Heart left ventricle (tissue), 16 donors: ENCODE measurements at places on chromosomes 1 and 21.

GRCh38 chr1:221045842-221046831 is 166.9 kb downstream of the HLX start:
- no peak overlapping the region for H3K27ac ChIP-seq
- no peak overlapping the region for H3K4me3 ChIP-seq
- DNase-seq: no peak
- no peaks in the 10 kb centered on the region for H3K4me1 ChIP-seq
- H3K27me3 ChIP-seq: no peaks in the 10 kb centered on the region

DNA sequence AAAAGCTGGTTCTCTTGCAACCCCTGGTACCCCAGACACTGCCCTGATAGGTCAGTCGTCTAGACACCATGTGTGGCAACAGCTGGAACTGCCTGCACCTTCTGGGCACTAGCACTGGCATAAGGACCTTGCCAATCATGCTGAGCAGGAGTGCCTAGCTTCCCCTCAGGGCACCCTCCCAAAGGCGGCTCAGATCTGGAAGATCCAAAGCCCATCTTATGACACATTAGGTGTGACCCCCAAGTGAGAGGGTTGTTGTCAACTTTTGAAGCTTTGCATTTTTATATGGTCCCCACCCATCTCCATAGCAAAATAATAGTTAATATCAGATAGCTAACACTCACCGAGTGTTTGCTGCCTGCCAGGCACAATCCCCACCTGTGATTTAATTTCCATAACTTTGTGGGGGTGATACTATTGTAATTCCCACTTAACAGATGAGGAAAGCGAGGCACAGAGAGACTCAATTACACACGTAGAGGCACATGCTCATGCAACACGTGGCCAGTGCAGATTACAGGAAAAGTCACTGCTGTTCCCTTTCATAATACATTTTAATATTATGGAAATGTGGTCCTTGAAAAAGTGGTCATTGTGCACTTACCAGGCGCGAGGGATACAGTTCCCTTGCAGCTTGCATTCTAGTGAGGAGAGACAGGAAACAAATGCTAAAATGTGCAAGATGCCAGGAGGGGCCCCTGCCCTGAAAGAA is 25.8 kb downstream of the EXOC8 start:
- no peaks in the 10 kb centered on the region for H3K27me3 ChIP-seq
- no peaks in the 10 kb centered on the region for H3K4me1 ChIP-seq
- DNase-seq: no peak
- no peak overlapping the region for H3K4me3 ChIP-seq
- H3K36me3 ChIP-seq: no peaks in the 10 kb centered on the region

- H3K27me3 ChIP-seq: no peaks in the 10 kb centered on the region
- H3K27ac ChIP-seq: no peak overlapping the region
- peaks cover 7% of the 10 kb centered on the region for H3K36me3 ChIP-seq
- no peak for DNase-seq
- peaks cover 11% of the 10 kb centered on the region for H3K4me1 ChIP-seq
These were observed 4.7 kb downstream of the RAB29 start for GRCh38 chr1:205770618-205771017.

DNA sequence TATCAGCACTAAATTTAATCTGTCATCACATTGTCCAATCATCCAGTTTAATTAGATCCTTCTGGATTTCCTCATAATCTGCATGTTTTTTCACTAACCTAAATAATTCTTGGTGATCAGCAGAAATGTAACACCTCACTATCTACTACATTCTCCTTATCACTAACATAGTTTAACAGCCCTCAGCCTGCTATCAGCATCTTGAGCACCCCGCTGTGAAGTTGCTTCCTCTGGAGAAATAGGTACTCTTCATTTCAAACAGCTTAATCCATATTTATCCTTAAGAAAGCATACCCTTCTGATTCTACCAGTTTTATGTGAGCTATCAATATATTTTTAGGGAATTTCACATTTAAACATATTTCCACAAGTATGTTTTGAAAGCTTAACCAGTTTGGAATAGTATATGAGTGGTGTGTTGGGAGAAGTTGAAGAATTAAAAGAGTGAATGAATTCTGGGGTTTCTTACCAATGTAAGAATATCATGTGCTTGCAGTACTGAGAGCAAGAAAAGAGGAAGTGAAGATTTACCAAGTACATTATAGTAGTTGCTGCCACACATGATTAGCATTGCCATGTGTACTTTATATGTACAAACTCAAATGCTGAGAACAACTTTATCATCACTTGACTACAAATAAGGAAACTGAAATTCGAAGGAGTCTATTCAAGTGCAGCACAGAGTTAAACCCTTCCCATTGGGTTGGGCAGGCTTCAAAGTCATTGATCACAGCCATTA is 771.1 kb upstream of the ADGRL4 start:
- no peak overlapping the region for H3K4me3 ChIP-seq
- H3K36me3 ChIP-seq: no peaks in the 10 kb centered on the region
- no peaks in the 10 kb centered on the region for H3K27me3 ChIP-seq
- no peaks in the 10 kb centered on the region for H3K4me1 ChIP-seq
- no peak for DNase-seq

- no peak overlapping the region for H3K4me3 ChIP-seq
- no peaks in the 10 kb centered on the region for H3K27me3 ChIP-seq
- H3K27ac ChIP-seq: no peak overlapping the region
- DNase-seq: no peak
- no peaks in the 10 kb centered on the region for H3K36me3 ChIP-seq
These were observed 428.3 kb upstream of the ZRANB2 start for GRCh38 chr1:71509051-71509595.

DNA sequence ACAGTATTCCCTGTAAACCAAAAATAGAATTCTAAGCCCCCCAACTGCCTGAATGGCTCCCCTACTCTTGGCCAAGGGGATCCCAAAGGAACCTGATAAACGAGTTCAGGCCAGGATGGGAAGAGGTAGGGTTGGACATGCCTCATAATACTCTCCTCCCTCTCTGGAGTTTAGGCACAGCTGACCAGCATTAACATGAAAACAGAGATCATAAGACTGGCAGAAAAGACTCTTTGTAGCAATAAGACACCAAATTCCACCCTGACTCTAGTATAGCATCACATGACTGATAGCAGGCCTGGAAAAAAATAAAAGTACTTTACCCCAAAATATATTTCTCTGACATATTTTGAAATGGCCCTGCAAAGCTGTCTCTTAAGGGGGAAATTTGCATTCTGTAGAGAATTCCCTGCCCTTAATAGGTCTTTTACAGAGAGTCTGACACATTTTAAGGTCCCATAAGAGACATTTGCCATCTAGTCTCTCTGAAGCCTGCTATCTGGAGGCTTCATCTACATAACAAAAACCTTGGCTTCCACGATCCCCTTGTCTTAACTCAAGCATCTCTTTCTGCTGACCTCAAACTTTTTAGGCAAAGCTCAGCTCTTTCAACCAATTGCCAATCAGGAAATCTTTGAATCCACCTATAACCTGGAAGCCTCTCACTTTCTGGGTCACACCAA is 55.9 kb downstream of the SIK1 start:
- DNase-seq: no peak
- no peaks in the 10 kb centered on the region for H3K27me3 ChIP-seq
- H3K27ac ChIP-seq: no peak overlapping the region

DNA sequence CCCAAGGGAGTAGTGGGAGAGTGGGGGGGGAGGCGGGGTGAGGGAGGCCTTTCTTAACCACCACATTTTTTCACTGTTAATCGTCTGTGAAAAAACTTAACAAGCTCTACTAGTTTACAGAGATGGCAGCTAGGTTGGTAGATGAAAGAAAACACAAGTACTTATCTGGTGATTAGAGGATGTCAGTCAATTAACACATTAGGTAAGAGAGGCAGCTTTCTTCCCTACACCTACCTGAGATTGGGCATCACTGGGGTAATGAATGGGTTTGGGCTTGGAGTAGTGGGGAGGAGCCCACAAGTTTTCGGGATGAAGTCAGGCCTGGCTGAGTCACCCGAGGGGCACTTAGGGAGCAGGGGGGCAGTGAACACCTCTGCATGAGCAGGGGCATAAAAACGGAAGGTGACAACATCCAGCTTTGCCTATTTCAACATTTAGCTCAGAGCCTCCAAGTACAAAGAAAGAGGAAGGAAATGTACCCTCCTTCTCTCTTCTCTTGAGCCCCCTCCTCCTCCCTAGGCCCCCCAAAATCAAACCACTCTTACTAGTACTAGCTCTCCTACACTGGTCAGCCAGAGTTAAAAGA is 2.5 kb downstream of the LBR start:
- no peak for DNase-seq
- H3K4me3 ChIP-seq: no peak overlapping the region
- no peaks in the 10 kb centered on the region for H3K27me3 ChIP-seq
- peaks cover 14% of the 10 kb centered on the region for H3K36me3 ChIP-seq
- peaks cover 6% of the 10 kb centered on the region for H3K4me1 ChIP-seq
- no peak overlapping the region for H3K27ac ChIP-seq

DNA sequence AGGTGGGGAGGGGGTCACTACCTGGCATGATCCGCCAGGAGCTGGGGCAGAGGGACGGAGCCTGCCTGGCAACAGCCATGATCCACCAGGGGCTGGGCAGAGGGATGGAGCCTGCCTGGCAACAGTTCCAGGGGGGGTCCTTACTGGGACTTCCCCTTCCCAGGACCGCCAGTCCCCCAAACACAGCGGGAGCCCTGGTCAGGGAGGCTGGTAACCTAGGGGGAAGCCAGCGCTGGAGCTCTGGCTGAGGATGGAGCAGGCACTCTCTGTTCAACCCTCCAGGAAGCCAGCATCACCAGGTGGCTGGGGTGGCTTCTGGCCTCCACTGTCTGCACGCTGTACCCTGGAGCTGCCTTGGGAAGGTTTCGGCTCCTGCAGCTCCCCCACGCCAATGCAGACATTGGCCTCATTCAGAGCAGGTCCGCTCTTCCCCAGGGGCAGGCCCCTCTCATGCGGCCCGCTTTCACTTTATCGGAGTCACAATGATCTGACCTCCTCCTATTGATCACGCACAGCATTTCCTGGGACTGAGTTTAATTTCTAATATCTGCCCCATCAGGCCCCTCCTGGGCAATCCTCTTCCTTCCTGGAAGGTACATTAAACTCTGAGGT is 68.4 kb upstream of the ABCG1 start:
- H3K4me3 ChIP-seq: no peak overlapping the region
- no peak for DNase-seq
- H3K36me3 ChIP-seq: no peaks in the 10 kb centered on the region
- H3K27ac ChIP-seq: no peak overlapping the region
- H3K27me3 ChIP-seq: no peaks in the 10 kb centered on the region
